ENCODE measurements at places on chromosomes 2 and 18.

DNA sequence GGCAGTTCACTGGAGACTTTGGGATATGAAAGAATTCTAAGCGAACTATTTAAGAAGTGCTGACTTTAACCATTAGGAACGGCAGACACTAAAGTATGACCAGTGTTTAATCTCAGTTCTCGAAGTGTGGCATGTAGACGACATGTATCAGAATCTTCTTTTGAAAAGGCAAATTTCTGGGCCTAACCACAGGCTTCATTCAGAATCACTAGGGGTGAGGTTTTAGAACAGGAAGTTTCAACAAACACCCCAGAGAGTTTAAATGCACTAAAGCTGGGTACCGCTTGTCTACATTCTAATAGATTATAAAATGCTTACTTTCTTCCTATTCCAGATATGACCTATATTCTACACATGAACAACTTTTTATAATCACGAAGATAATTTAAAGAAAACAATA lies 180.3 kb downstream of the ANKRD44 start:
- DNase-seq, result no peak

DNA sequence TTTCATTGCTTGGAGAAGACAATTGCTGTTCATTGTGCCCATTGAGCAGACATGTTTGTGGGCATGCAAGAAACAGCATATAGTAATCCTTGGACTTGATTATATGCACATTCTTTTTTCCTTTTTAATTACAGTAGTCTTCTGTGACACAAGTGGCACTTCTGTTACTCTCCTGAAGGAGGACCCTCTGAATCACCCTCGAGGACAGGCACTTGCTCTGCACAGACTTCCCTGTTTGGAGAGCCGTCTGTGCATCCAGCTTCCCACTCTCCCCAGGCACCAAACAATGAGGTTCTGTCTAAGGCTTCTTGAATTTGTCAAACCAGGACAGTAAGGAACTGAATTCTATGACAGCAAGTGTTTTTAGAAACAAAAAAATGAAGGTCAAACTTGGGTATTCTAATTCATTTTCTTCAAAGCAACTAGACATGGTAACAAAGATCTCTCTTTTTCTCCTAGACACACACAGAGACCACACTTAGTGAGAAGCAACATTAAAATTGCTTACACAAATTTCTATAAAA lies 844.6 kb upstream of the ID2 start:
- no peak for DNase-seq

- DNase-seq, result no peak
Observed at GRCh38 chr18:7358989-7359726, 128.3 kb downstream of the LRRC30 start.

DNA sequence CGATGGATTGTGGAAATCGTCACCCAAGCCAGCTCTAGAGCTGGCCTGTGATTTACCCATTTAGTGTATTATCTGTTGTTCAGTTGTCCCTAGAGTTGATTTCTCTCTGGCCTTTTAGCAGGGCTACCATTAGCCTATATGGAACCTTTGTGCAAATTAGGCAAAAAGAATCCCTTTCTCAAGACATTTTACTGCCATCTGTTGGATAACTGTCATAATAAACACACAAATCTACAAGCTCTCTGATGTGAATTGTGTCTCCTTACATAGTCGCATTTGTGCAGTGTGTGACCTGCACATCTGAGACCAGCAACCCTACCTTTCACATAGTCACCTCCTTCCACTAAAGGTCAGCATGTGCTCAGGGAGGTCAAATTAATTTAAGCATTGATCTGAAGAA lies 34.0 kb downstream of the LOXHD1 start:
- no peak for DNase-seq

GRCh38 chr2:15069149-15069548 lies 436.6 kb downstream of the LRATD1 start:
- no peak for DNase-seq

GRCh38 chr2:49298230-49298629 lies 143.9 kb upstream of the FSHR start:
- no peak for DNase-seq

DNA sequence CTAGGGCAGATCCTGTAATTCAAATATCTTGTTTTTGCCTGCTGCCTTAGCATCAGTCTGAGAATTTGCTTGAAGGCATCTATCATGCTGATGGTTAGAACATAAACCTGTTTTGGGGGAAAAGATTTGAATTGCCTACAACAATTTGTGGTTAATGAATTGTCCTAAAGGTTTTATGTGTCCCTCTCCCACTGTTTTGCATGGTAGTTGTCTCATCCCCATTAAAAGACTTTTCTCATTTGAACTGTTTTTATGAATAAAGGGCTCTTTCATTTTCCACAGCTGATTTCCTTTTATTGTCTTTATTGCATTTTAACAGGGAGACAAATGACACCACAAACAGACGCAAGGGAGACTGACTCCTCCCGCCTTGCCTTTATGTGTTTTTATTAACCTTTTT lies 275.6 kb downstream of the PIK3C3 start:
- no peak for DNase-seq

GRCh38 chr18:48874233-48874632 lies 76.5 kb downstream of the SMAD7 start:
- DNase-seq, result no peak

DNA sequence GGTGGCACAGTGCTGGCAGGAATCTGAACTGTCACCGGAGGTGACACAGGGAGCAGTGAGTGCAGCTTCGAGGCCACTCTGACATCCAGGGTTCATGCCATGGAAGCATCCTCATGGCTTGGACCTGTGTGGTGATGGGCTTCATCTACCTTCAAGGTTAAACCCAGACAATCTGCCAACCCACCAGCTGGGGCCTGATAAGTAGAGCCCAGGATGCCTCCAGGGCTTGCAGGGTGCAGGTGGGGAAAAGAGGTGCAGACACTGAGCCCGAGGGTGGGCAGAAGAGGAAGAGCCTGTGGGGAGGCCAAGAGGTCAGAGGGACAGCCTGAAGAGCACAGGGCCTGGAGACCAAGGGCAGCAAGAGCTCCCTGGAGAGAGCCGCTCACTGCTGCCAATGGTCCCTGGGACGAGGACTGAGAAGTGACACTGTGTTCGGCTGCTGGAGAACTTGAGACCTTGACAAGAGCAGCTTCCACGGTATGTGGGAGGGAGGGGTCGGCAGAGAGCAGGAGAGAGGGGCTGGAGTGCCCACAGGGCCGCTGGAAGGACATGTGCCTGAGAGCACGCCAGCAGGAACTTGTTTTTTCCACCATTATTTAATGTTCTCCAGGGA lies 8.1 kb upstream of the HES6 start:
- DNase-seq, result no peak

DNA sequence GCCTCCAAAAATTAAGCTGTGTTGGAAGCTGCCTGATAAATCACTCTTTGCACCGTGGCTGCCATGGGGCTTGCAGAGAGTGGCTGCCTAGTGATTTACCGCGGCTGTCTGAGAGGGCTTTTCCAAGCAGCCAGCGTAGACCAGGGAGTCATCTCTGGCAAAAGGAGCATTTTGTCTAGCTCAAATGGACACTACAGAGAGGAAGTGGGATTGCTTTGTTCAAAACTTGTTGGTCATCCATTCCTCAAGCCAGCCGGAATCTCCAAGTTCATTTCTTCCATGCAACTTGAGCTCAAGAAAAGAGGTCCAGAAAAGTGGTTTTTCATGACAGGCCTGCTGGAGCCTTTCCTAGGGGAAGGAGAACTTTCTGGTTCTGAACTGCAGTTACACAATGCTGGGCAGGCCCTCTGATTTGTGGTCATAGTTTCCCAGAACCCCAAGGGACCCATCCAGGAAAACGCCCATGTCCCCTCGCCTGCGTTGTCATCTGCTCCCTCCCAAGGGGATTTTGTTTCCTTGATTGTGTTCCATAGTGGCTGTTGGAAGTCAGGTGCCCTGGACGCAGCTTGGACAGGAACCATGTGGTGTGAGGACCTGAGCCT lies 108.1 kb downstream of the TRIB2 start:
- DNase-seq, result peak; percentile 42

- DNase-seq, result no peak
Observed at GRCh38 chr2:18630101-18630500, 40.7 kb upstream of the NT5C1B start.

DNA sequence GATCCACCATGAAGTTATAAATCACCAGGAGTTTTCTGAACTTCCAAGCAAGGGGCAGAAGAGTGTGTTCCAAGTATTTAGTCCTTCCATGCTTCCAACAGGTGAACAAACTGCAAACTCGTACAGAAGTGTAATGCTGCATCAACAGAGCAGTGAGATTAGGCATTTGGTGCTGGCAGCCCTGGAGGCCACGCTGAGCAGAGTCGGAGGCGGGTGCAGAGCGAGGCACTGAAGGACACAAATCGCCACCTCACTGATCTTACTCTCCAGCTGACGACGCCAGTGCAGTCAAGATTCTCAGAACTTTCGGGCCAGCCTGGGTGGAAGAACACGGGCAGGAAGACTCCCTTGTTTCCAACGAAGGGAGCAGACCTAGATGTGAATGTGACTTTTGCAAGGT lies 39.2 kb downstream of the SERPINE2 start:
- no peak for DNase-seq

GRCh38 chr2:62319070-62319469 lies 123.2 kb downstream of the B3GNT2 start:
- DNase-seq, result no peak

- DNase-seq, result no peak
Observed at GRCh38 chr2:22253171-22253570, 1129.4 kb downstream of the TDRD15 start.

DNA sequence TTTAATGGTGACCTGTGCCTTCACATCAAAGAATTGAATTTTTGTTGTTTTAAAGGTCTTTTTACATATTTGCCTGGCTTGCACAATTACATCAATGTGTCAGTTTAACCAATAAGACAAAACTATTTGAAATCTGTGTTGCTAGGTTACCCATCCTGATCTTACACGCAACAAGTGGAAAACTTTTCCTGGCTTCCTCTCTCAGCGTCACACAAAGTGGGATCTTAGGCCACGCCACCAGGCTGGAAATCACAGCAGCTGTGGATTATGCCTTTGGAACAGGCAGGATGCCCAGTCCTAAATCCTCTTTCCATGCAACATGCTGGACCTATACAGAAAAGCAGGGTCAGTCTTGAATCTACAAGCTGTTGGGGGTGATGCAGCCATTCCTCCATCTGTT lies 298.2 kb upstream of the HNRNPA3 start:
- no peak for DNase-seq
